ENCODE measurements at places on chromosomes 5 and 9.

DNA sequence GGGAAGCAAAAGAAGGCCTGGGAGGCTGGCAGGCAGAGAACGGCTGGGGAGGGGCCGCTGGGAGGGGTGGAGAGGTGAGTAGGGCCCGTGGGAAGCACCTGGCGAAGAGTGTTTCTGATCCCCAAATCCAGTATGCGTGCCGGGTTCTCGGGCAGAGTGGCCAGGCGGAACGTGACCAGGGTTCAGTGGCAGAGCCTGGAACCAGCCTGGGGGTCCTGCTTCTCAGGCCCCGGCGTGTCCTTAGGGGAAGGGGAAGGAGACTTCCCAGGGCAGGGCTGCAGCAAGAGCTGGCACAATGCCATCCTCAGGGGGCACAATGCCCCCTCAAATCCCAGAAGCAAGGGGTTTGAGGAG lies 25.5 kb upstream of the IER5L start:
- DNase-seq = no peak

GRCh38 chr9:95609426-95609825 lies 92.7 kb upstream of the PTCH1 start:
- DNase-seq = no peak

GRCh38 chr9:27371382-27371781 lies 74.4 kb upstream of the EQTN start:
- no peak for DNase-seq

GRCh38 chr9:133531293-133531692 lies 3.2 kb upstream of the ADAMTSL2 start:
- no peak for DNase-seq

DNA sequence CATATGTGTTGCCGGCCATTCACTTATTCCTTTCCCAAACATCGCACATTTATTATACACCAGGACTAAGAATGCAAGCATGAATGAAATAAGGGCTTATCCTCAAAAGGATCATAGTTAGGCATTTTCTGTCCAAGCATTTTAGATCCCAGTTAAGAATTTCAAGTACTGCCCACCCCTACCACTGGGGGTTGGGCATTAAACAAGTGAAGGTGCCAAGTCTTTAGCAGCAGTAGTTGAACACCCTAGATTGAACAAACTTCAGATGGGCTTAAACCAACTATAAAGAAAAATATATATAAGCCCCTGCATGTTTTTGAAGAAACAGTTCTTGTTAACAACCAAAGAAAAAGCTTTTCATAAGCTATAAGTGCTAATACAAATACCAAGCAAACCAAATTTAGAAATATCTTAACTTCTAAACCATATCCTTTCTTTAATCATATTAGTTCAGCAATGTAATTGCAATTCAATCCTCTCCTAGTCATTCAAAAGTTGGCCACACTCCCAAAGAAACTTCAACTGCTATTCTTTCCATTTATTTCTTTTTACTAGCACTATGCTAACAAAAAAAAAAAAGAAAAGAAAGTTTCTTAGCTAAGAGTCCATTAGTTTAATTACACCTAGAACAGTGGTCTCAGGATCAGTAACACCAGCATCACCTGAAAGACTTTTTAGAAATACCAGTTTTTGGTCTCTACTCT lies 149.8 kb downstream of the MLLT3 start:
- DNase-seq = no peak

DNA sequence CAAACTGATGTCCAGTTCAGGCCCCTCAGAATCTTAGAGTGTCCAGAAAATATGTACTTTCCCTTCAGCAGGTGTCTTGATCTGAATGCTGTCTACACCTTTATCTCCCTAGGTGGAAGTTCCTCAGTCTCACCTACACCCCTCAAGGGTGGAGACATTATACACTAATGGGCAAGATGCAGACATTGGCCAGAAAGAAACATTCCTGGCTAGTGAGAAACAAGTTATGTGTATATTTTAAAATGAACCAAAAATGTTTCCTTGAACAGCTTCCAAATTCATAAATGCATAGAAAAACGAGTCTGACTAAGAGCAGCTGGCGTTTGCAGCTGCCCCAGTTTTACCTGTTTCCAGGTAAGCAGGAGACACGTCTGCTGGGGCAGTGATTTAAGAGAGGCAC lies 140.5 kb upstream of the IRX4 start:
- DNase-seq = no peak

DNA sequence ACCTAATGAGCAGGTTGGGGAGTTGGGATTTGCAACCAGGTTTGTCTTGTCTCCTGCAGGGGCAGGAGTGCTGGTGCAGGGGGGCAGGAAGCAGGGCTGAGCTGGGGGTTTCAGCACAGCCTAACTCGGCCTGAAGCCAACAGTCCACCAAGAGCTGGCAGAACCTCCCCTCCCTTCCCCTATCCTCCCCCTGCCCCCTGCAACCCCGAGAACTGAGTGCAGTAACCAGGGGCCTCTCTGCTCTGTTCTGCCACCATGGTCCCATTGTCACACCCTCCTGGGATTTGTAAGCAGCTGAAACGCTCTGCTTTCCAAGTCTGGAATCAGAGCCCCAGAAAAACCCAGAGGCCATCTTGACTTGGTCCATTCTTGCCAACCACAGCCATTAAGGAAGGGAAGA lies 72.9 kb downstream of the ARHGEF37 start:
- DNase-seq = no peak

GRCh38 chr9:36401164-36401740 lies 1.2 kb upstream of the RNF38 start:
- DNase-seq = no peak

GRCh38 chr9:115039516-115040120 lies 78.3 kb downstream of the TNC start:
- no peak for DNase-seq

GRCh38 chr5:43729846-43730478 lies 127.0 kb downstream of the NNT start:
- peak; percentile 6 for DNase-seq

DNA sequence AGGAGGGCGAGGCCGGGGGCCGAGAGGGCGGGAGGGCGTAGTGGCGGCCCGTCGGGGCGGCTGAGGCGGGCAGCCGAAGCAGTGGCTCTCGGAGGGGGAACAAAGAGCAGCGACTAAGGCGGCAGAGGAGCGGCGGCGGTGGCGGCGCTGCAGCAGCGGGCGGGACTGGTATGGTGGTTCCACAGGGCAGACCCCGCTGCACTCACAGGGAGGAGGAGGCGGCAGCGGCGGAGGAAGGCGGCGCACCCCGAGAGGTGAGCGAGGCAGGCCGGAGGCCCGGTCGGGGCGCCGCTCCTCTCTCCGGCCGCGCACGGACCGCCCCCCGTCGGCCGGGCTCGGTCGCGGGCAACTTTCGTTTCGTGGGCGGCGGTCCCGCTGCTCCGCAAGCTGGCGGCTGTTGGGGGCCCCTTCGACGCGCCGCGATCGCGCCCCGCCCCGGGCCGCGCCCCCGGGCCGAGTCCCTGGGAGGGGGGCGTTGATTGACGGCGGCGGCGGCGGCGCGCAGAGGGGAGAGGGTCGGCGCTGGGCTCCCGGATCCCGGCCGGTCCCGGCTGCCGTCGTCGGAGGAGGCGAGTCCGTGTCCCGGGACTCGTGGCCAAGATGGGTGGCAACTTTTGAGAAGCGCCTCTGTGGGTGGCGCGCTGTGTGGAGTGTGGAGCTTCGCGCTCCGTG lies 467 bp downstream of the CNOT6 start:
- DNase-seq = peak; percentile 35

- no peak for DNase-seq
These were observed 360.5 kb downstream of the BNC2 start for GRCh38 chr9:16509997-16510396.

- DNase-seq = no peak
These were observed 814 bp downstream of the CCDC125 start for GRCh38 chr5:69331528-69332445.

- no peak for DNase-seq
These were observed 50.5 kb upstream of the OLFM1 start for GRCh38 chr9:135036861-135037465.

DNA sequence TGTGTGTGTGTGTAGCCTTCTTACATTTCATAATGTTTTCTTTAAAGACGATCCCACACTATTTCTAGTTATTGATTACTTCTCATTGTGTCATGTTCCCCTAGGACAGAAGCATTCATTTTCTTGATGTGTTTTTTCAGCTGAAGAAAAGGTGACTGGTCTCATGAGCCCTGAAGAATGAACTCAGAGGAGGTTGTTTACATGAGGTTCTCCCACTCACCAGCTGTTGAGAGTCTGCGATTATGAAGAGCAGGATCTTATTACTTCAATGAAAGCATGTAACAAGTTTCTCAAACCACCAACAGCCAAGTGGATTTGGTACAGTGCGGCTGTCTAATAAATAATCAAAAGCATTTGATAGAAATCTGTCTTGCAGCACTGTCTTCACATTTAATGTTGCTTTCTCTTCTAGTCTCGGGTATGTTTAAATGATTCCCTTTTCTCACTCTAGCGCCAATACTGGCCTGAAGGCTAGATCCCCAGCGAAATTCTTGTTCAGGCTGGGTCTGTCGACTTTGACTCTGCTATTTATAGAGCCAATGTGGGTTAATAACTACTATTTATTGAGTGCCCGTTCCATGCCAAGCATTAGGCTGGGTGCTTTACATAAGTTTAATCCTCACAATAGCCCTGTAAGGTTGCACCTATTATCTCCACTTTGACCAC lies 9.6 kb upstream of the FSD1L start:
- DNase-seq = no peak

- no peak for DNase-seq
These were observed 346 bp downstream of the ATOX1 start for GRCh38 chr5:151758141-151758429.

Measured in activated CD4-positive, alpha-beta T cell treated with anti-CD3 and anti-CD28 coated beads, Interleukin-2, Interleukin-6, amounts not matched to agents 100 ng/mL and 50 ng/mL, durations not matched to agents 16 hours and 8 hours (primary cell).